ENCODE measurements at places on chromosomes 7 and 10.

DNA sequence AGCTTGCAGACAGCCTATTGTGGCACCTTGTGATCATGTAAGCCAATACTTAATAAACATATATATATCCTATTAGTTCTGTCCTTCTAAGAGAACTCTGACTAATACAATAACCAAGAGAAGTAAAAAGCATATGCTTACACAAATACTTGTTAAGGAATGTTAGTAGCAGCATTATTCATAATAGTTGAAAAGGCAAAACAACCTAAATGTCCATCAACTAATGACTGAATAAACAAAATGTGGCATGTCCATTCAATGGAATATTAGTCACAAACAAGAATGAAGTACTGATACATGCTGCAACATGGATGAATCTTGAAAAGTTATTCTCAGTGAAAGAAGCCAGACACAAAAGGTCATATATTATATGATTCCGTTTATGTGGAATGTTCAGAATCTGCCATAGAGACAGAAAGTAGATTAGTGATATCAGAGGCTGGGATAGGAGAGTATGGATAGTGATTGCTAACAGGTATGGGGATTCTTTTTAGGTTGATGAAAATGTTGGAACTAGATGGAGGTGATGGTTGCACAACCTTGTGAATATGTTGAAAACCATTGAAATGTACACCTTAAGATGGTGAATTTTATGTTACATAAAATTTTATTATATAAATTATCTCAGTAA lies 112.5 kb upstream of the UNC5B start:
- DNase-seq: no peak

GRCh38 chr7:115368998-115369397 lies 447.1 kb downstream of the MDFIC start:
- DNase-seq: no peak

DNA sequence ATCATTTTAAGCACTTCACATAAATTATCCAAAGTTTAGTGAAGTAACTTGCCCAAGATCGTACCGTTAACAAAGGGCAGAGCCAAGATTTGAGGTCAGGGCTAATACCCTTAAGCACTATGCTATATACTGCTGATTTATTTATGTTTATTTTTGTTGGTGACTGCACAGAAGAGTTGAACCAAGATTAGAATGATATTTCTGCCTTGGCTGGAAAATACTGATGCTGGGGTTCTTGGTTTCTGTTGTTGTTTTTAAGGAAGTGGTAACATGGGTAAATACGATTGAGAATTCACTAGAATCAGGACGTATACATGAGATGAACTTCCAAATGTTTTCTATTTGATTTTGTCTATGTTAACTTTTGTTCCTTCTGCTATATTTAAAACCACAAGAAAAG lies 9.3 kb downstream of the ADD3 start:
- no peak for DNase-seq

DNA sequence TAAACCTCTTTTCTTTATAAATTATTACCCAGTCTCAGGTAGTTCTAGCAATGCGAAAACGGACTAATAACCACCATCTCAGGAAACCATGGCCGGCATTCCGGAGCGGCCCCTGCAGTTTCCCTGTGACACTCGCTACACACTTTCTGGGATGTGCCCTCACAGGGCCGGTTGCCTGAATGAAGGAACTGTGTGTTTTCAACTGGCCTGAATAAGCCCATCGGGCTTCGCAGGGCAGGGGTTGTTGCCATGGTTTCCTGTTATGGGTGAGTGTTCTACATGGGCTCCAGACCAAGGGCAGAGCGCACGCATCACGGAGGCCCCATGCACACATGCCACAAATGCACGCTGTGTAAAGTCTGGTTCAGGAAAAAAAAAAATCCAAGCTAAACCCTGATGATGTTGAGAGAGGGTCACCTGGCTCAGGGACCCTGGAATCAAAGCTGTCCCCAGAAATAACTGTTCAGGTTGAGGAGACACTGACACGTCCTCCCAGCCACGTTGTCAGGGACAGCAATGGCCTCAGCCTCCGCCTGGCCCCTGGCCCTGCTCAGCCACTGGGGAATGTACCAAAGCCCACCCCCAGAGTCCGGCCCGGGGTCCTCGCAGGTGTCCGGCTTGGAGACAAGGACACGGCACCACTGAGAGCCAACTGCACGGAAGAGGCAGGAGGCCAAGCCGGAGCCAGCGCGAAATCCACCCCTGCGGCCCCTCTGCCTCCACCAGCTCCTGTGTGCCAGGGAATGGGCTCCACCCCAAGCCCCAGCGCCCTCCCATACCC lies 47.9 kb downstream of the STK32C start:
- no peak for DNase-seq

GRCh38 chr10:45198486-45199204 lies 116.8 kb downstream of the OR13A1 start:
- DNase-seq: no peak

GRCh38 chr10:111030042-111030750 lies 46.6 kb upstream of the ADRA2A start:
- DNase-seq: no peak

- DNase-seq: peak; percentile 41
Observed at GRCh38 chr10:118698421-118698820, 56.3 kb downstream of the CACUL1 start.

GRCh38 chr7:48114115-48114514 lies 25.1 kb downstream of the UPP1 start:
- no peak for DNase-seq

- DNase-seq: no peak
Observed at GRCh38 chr7:2931034-2931415, 86.9 kb upstream of the GNA12 start.

DNA sequence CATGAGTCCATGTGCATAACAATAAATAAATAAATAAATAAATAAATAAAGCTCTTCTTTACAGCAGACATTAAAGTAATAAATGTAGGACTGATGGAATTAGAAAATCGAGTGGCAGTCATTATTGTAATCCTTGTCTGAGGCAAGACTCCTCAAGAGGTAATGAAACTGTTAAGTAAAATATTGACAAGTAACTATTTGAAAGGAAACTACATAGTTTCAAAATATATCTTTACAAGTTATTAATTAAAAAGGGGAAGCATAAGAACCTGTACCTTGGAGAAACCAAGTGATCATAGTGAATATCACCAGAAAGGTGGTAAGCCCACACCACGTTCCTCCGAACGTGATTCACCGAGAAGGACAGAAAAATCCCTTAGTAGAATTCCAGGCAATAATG lies 285.6 kb upstream of the SORCS1 start:
- no peak for DNase-seq

- DNase-seq: peak; percentile 93
Observed at GRCh38 chr10:88157981-88158465, 294.6 kb downstream of the PTEN start.

DNA sequence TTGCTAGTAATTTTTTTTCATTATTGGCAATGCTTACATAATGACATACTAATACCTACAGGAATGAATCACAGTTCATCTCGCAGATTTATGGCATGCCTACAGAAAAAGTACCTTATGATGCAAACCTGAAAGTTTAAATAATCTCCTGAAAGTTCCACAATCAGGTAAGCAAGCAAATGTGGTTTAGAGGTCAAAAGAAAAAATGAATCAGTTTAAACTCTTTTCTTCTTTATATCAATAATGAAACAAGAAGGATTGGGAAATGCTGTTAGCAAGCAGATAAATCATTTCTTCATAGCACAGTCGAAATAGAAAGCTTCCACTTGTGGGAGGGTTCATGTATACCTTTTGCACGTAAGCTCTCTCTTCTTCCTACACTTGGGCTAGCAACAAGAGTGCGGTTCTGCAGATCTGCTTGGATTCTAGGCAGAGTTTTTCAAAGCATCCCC lies 53.7 kb upstream of the MTPN start:
- DNase-seq: no peak

DNA sequence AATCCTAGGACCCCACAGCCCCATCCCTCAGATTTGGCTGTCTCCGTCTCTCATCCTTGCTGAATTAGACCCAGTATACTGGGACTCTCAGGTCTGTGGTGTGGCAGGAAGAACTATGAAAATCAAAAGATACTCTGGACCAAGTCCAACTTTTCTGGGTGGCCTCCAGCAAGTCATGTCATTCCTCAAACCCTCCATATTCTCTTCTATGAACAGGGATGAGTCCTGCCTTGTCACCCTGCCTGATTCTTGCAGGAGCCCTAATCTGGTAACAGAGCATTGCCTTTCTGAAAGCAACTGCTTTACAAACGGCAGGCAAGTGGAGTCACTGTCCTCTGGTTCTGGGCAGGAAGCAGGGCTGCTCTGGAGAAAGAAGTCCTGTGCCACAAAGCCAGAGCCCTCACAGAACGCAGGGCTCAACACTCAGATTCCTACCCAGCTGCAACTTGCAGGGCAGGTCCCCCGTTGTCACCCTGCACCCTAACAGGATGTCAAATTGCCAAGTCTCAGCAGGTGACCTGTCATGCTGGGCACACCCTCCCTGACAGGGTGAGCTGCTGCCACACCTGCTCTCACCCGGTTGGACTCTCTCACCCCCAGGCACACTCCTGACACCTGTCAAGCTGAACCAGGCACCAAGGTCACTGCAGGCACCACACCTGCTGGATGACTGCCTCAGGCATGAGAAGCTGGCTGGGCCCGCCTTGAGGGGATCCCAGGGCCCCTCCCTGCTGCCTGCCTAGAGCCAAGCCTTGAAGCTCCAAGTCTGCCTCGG lies 227.7 kb downstream of the KCNMA1 start:
- DNase-seq: no peak

DNA sequence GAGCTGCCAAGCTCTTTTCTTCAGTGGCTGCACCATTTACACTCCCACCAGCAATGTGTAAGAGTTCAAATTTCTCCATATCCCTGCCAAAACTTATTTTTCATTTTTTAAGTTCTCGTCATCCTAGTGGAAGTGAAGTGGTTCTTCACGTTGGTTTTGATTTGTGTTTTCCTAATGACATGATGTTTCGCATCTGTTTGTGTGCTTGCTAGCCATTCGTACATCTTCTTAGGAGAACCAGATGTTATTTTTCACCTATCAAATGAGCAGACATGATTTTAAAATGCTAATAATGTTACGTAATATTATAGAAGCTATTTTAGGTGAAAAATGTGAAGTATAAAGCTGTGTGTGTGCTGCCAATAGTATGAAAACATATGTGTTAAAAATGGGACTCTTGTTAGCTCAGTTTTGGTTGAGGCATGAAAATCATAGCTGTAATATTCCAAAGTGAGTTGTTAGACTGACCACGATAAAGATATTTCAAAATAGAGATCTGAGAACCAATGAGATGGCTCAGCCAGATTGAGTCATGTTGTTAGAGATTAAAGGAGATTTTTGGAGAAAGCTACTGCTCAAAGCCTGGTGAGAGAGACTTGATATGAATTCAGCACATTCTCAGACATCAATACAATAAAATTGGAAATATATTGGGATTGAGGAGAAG lies 25.9 kb upstream of the GALNT11 start:
- DNase-seq: peak; percentile 63
